Kidney (tissue), 22 donors: ENCODE measurements at places on chromosomes 13 and 19.

DNA sequence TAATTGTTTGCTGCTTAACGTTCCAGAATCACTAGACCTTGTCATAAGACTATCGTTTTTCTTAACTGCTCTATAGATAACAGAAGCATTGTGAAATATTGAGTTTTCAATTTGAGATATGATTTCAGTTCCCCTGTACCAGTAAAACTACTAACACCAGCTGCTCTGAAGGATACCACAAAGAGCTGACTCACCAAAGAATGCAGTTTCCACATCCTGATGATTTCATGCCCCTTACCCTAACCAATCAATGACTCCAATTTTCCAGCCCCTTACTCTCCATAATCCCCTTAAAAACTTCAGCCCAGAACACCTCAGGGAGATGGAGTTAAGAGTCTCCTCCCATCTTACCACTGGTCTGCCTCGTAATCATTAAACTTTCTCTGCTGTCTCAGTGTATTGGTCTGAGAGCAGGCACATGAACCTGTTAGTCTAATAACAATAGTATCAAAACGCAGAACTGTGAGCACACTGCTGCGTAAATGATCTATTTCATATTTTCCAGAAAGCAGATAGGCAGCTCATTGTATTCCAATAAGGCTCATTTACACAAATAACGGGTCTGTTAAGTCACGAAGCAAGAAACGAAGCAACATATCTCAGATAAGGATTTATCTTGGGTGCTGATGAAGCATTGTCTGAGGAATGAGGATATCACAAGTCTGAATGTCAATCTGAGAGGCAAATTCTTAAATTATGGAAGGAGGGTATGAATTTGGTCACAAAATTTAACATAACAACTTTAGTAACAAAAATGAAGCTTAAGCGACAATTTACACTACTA lies 14.1 kb upstream of the CCNA1 start:
- H3K27ac ChIP-seq: no peak overlapping the region
- peak overlapping the region; percentile 49 for H3K4me3 ChIP-seq
- DNase-seq: no peak
- no peaks in the 10 kb centered on the region for H3K27me3 ChIP-seq

GRCh38 chr19:50658441-50659317 lies 9.4 kb downstream of the C19orf81 start:
- peak overlapping the region; percentile 72 for H3K4me3 ChIP-seq
- peaks cover 2% of the 10 kb centered on the region for H3K4me1 ChIP-seq
- peak; percentile 93 for DNase-seq
- H3K36me3 ChIP-seq: no peaks in the 10 kb centered on the region
- peak overlapping the region; percentile 41 for H3K27ac ChIP-seq

DNA sequence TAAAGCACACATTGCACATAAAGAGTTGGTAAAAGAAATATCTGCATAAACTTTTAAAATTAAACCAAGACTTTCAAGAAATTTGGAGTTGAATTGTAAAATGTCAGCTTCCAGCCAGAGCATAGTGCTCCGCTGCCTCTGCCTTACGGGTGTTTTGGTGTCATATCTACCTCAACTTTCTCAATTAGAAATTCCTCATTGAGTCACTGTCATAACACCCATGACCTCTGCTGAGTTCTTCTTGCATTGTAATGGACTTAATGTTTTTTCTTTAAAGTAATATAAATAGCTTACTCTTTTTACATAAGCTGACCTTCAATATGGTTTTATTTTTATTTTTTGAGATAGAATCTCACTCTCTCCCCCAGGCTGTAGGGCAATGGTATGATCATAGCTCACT lies 551.0 kb upstream of the NBEA start:
- H3K4me3 ChIP-seq: no peak overlapping the region
- DNase-seq: no peak
- H3K4me1 ChIP-seq: no peaks in the 10 kb centered on the region
- no peak overlapping the region for H3K27ac ChIP-seq

- no peaks in the 10 kb centered on the region for H3K36me3 ChIP-seq
- DNase-seq: no peak
- no peak overlapping the region for H3K4me3 ChIP-seq
- no peaks in the 10 kb centered on the region for H3K4me1 ChIP-seq
- H3K27ac ChIP-seq: no peak overlapping the region
Measured at GRCh38 chr19:2355168-2356035, 4.7 kb upstream of the TMPRSS9 start.

GRCh38 chr19:6568816-6569215 lies 22.1 kb downstream of the CD70 start:
- DNase-seq: no peak
- no peaks in the 10 kb centered on the region for H3K4me1 ChIP-seq
- H3K4me3 ChIP-seq: no peak overlapping the region
- no peaks in the 10 kb centered on the region for H3K36me3 ChIP-seq
- H3K27ac ChIP-seq: no peak overlapping the region
- no peaks in the 10 kb centered on the region for H3K27me3 ChIP-seq

DNA sequence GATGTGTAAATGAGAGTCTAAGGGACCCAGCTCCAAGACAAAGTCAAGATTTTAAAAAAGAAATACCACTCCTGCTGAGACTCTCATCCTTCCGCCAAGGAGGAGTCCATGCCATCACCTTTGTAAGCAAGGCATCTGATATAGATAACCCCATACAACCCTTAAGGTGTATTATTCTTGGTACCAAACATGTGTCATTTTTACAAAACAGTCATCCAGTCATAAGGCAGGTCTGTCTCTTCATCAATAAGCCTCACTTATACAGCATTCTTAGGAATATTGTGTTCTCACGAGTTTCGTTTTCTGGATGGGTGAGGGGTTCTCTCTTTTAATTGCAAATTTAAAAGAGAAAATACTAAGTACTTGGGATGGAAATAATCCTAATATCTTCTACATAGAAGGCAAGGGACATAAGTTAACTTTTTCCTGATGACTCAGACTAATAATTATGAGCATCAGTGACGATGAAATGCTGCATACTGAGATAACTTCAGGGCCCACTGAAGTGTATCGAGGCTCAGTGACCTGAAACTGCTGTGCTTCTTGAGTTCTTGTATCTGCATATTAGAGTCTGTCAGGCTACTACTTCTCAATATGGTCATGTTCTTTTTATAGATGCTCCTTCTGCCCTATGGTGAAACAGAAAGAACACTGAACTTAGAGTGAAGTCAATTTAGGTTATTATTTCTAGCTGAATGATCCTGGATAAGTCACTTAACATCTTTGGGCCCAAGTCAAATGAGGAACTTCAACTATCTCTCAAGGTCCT lies 166.6 kb downstream of the KLF12 start:
- H3K36me3 ChIP-seq: no peaks in the 10 kb centered on the region
- no peak overlapping the region for H3K4me3 ChIP-seq
- no peak for DNase-seq

GRCh38 chr13:25766991-25767390 lies 284.8 kb downstream of the SHISA2 start:
- no peak for DNase-seq
- H3K4me1 ChIP-seq: no peaks in the 10 kb centered on the region
- no peaks in the 10 kb centered on the region for H3K27me3 ChIP-seq
- H3K27ac ChIP-seq: no peak overlapping the region
- no peaks in the 10 kb centered on the region for H3K36me3 ChIP-seq
- no peak overlapping the region for H3K4me3 ChIP-seq

DNA sequence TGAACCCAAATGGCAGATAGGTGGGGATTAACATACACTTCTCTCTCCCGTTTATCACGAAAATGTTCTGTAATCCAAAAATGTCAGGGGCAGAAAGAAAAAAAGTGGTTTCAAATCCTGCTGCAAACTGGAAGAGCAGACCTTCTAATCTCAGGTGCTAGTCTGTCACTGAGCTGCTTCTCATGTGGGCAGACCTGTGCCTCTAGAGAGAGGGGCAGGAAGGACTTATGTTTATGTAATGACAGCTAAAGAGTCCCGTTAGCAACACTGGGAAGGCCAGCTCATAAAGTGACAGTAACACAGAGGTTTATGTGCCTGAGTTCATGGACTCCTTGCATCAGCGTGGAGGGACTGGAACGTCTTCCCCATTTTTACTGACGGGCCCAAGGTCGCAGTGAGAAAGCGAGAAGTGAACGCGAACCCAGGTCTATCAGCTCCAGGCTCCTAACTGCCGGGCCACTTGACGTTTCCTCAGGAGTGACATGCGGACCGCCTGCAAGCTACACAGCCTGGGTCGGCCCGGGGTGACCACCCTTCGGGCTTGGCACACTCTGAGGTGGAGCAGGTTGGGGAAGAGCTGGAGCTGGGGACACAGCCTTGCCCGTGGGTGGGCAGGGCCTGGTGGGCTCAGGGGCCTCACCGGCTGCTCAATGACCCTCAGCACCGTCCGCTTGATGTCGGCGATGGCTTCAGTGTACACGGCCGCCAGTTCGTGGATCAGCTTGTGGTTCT lies 9.6 kb upstream of the RSPH6A start:
- H3K27me3 ChIP-seq: no peaks in the 10 kb centered on the region
- H3K4me3 ChIP-seq: no peak overlapping the region
- no peaks in the 10 kb centered on the region for H3K4me1 ChIP-seq

DNA sequence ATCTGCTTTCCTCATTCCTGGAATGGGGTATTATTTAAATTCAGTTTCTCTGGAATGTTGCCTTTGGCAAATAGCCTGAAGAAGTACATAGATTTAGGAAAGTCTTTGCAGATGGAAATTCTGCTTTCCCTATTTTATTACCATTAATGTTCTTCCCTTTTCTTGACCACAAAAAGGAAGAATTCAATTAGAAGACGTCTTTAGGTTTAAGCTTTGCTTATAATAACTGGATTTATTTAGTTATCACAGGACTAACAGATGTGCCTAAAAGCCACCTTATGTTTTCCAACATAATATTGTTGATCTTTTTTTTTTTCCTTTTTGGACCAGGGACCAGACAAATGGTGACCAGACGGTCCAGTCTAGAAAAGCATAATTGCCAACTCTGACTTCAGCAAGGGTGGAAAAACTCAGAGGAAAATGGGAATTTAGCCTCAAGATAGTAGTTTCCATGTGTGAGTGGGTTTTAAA lies 210.1 kb upstream of the SPRY2 start:
- peak; percentile 23 for DNase-seq
- H3K27me3 ChIP-seq: no peaks in the 10 kb centered on the region
- no peak overlapping the region for H3K27ac ChIP-seq
- no peaks in the 10 kb centered on the region for H3K36me3 ChIP-seq
- no peaks in the 10 kb centered on the region for H3K4me1 ChIP-seq

- no peaks in the 10 kb centered on the region for H3K4me1 ChIP-seq
- DNase-seq: no peak
- no peaks in the 10 kb centered on the region for H3K36me3 ChIP-seq
- H3K27ac ChIP-seq: no peak overlapping the region
- H3K4me3 ChIP-seq: no peak overlapping the region
- no peaks in the 10 kb centered on the region for H3K27me3 ChIP-seq
Measured at GRCh38 chr19:11370744-11371143, 3.7 kb upstream of the SWSAP1 start.

GRCh38 chr19:51440846-51441409 lies 17.3 kb downstream of the SIGLEC8 start:
- H3K4me3 ChIP-seq: no peak overlapping the region
- H3K27me3 ChIP-seq: no peaks in the 10 kb centered on the region
- no peaks in the 10 kb centered on the region for H3K4me1 ChIP-seq

DNA sequence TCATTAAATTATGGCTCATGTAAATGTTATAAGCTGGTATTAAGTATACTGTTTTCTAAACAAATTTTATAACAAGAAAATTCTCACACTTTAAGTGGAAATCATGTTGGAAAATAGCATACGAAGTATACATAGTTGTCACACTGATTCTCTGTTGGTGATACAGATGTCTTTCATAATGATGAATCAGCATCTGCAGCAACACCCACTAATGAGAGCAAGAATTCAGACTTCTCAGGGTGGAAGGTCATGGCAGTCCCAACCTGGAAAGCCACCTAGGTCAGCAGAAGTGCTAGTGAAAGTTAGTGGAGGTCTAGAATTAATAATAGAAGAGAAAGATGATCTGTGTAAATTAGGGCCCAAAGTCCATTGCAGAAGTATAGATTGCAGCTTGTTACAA lies 719.7 kb upstream of the MIR17HG start:
- H3K27ac ChIP-seq: no peak overlapping the region
- no peaks in the 10 kb centered on the region for H3K27me3 ChIP-seq
- no peaks in the 10 kb centered on the region for H3K4me1 ChIP-seq
- DNase-seq: no peak
- no peak overlapping the region for H3K4me3 ChIP-seq

GRCh38 chr13:40596484-40596883 lies 70.0 kb downstream of the FOXO1 start:
- H3K36me3 ChIP-seq: no peaks in the 10 kb centered on the region
- peaks cover 27% of the 10 kb centered on the region for H3K4me1 ChIP-seq
- H3K4me3 ChIP-seq: no peak overlapping the region

DNA sequence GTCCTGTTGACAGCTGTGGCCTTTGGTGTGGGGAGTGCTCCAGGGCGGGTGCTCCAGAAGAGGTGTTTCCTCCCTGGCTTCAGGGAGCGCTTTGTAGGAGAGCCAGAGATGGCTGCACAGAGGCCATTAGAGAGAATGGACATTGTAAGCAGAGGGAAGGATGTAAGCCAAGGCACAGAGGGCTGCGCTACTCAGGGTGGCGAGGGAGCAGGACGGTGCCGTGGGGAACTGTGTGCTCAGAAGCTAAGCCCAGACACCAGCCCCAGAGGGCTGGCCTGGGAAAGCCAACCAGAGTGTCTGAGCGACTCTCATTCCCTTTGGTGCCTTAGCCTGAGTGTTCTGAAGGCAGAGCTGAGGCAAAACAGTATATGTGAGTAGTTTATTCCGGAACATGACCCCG lies 92.2 kb downstream of the TSHZ3 start:
- H3K4me1 ChIP-seq: no peaks in the 10 kb centered on the region
- H3K27me3 ChIP-seq: peaks cover 2% of the 10 kb centered on the region
- no peak for DNase-seq
- H3K27ac ChIP-seq: no peak overlapping the region

DNA sequence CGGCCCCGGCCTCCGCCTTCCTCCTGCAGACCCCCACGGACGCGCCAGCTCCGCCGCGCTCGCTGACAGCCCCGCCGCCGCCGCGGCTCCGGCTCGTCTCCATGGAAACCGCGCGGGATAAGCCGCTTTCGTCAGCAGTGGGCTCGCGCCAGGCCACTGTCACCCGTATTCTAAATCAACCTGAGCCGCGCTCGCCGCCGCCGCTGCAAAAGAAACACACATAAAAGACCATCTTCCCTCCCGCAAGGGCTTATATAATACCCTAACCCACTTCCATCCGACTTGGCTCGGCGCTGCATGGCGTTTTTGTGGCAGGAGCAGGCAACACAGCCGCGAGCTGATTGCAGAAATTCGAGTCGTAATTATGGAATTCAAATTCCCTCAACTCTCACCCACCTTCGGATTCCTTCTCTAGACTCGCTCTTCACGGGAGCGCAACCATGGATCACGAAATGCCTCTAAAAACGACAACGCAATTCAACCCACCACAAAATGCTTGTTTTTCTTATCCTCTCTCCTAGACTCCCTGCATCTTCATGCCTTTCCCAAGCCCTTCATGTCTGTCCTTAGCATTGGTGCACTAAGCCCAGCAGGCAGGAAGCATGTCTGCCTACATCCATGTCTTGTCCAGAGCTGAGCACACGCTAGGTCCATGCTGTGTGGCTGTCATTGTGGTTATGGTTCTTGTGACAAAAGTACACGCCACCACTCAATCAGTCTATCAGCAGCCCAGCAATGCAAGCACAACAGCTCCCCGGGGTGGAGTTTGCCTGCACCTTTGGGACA lies at the start of gene AMER2:
Gene AMER2, minus strand, starts transcription at position 772 of the 786 bp plus-strand sequence. Its CDS starts 669 bp downstream, at position 103.
- H3K27me3 ChIP-seq: peaks cover 13% of the 10 kb centered on the region
- DNase-seq: peak; percentile 72
- H3K4me1 ChIP-seq: no peaks in the 10 kb centered on the region
- no peaks in the 10 kb centered on the region for H3K36me3 ChIP-seq
- no peak within 1 kb of the TSS for H3K27ac ChIP-seq
- H3K4me3 ChIP-seq: peak within 1 kb of the TSS; percentile 57
